ENCODE measurements at places on chromosomes 7 and 10.

DNA sequence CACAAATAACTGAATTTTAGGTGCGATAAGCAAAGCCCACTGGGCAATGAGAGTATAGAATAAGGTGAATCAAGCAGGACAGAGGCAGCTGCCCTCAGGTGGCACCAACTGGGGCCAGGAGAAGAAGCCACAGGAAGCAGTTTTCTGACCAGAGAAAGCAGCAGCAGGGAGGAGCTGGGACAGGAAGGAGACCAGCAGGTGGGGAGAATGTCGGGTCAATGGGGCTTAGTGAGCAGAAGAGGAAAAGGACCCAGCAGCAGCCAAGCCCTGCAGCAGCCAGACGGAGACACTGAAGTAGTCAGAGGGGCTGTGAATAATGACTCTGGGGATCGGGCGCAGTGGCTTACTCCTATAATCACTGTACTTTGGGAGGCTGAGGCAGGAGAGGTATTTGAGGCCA lies 209.6 kb upstream of the SH2B2 start:
- no peak for DNase-seq

DNA sequence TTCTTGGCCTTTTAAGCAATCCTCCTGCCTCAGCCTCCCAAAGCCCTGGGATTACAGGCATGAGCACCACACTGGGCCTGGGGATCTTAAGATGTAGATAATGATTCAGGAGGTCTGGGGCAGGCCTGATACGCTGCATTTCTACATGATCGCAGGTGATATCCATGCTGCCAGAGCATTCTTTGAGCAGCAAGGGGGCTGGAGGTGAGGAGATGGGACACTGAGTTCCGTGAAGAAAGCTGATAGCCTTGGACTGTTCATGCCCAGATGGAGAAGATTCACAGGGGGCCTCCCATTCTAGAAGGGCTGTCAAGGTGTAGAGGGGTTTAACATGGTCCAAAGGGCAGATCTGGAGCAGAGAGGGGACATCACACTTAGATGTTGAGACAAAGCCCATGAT lies 480.3 kb downstream of the RPS24 start:
- DNase-seq = no peak

- DNase-seq = no peak
Measured at GRCh38 chr7:1810961-1811849, 141.1 kb downstream of the ELFN1 start.

DNA sequence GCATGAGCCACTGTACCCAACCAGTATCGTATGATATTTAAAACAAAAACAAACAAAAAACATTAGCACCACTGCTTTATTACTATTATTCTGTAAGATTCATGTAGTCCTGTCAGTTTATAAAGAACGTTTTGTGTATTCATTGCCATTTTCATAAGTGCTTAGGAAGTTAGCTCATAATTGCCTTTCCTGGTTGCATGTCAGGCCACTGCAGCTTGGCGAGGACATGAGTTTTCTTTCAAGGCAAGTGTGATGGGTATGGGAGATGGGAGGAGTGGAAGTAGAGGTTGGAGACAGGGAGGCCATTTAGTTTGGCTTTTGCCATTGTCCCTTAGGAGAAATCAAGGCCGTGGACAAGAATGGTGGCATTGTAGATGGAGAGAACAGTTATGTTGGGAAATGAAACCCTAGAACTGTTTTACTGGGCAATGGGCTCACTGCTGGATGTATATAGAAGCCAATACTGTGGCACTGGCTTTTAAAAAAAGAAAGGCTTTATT lies 48.9 kb downstream of the TYW1 start:
- no peak for DNase-seq

DNA sequence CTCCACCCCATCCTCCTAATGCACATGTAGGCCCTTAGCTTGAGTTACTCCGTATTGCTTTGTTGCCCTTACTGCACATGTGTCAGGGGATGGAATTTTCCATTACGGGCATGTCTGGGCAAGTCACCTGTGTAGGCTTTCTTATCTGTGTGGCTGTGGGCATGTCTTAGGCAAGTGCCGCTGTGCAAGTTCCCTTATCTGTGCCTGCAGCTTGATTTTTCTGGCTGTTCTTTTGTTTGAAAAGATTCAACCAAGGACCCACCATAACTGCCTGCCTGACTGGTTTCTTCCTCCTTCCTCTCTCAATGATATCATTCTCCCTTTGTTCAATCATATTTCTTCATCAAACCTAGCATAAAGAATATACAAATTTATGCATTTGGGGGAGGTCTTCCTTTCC lies 88.5 kb downstream of the AKR1D1 start:
- DNase-seq = no peak

GRCh38 chr7:82444220-82444909 lies 788 bp upstream of the CACNA2D1 start:
- peak; percentile 88 for DNase-seq

GRCh38 chr10:86363184-86363832 lies 3.3 kb downstream of the GRID1 start:
- DNase-seq = peak; percentile 31

DNA sequence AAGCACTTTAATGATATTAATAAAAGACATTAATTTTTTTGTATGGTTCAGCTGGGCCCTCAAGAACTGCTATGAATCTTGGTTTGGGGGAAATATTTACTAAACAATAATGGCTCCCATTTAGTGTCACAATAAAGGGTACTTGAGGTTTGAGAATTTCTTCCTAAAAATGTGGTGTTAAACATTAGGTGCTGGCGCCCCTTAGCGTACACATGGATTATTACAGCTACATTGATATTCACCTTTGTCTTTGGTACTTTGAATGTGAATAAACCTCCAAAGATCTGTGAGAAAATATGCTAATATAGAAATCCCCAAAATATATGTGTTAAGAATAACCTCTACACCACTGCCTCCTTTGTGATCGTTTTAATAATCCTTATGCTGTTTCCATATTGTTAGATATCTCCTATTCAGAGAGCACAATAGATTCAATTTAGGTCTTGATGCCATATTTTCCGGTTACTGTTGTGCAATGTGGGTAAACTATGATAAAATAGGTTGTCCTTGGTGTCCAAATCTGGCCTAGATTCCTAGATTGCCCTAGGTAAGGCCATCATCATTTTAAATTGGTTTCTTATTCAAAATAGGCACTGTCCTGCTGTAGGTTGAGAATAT lies 161.8 kb upstream of the CACNA2D1 start:
- peak; percentile 67 for DNase-seq

DNA sequence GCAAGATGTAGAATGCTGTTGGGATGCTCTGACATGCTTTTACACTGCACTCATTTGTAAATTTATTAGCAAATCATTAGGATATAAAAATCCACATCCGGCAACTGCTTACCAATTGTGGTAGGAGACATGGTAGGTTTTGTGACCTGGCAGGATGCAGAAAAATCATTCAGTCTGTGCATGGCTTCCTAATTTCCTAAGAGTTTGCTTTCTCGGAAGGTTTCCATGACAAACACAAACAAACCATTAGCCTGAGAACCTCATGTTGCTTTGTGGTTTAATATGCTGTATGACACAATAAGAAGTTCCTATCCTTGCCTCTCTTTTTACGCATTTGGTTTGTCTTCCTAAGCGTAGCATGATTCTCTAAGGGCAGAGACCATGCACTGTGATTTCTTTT lies 14.7 kb upstream of the LMBR1 start:
- DNase-seq = no peak

DNA sequence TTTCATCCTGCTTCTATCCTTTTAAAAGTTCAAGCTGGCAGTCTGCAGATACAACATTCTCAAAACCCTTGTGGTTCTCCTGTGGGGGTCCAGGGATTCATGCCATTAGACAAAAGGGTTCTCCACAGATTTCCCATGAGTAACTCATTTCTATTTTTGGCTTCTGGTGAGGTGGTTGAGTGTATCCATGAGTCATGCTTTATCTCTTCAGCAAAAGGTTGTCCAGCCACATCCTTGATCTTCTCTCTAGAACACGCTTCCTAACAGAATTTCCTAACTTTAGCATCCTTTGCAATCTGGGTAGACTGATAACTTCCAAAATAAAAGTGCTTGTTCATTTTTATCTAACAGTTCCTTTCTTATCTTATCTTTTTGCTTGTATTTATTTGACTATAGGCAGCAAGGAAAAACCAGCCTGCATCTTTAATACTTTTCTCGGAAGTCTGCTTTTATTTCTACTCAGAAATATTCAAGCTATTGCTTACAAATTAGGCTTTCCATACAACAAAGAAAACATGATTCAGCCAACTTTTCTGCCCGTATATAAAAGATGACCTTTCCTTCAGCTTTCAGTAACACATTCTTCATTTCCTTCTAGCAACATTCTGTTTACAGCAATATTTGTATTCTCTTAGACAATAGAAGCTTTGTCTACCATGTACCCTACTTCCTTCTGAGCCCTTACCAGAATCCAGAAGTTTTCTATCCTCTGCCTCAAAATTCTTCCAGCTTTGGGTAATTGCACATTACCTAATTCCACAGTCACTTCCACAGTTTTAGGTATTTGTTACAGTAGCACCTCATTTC lies 79.3 kb upstream of the IL6 start:
- no peak for DNase-seq

DNA sequence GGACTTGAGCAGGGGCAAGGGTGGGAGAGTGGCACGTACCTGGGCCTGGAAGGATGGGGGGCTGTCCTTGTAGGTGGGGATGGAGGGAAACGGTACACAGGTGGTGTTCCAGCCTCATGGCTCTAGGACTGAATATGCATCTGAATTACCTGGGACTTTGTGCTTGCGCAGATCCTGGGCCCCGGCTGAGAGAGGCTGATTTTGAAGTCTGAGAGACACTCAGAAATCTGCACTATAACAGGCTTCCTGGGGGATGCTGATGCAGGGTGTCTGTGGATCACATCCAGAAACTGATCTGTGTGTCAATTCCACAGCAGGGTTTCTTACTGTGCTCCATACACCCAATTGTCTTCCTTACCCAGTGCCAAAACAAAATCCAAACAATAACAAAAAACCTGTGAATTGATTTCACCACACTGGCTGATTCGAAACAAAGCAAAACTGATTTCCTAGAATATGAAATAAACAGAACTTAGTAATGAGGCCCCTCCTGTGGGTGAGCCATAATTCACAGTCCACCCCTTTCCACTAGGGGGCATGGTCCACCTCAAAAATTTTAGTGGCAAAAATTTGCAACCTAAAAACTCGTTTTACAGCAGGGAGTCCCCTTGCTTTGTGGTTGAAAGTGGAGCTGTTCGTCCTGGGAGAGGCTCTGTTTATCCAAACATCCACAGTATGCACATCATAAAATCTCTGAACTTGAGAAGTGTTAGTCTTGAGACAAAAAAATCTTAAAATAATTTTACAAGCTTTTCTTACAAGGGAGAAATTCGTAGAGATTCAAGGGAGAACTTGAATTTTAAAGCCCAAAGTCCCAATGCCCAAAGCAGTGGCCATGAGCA lies 32.0 kb upstream of the PLEKHA1 start:
- peak; percentile 23 for DNase-seq

DNA sequence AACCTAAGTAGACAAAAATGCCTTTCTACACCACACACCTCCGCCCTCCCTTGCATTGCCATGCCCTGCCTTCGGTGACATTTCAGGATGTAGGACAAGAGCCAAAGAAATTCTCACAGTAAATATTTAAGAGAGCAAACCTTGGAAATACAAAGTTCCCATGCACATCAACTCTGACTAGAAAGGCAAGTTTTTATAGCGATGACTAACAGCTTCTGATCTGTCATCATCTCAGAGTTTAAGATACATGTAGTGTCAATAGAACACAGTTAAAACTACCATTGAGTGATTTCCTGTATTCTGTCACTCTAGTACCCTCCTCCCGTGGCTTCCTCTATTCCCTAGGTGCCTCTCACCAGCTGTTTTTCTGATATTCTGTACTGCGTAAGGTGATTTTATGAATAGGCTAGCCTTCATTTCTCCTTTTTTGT lies 20.7 kb downstream of the SLC16A9 start:
- DNase-seq = no peak

- no peak for DNase-seq
Measured at GRCh38 chr7:26360650-26361049, 69.0 kb downstream of the SNX10 start.

DNA sequence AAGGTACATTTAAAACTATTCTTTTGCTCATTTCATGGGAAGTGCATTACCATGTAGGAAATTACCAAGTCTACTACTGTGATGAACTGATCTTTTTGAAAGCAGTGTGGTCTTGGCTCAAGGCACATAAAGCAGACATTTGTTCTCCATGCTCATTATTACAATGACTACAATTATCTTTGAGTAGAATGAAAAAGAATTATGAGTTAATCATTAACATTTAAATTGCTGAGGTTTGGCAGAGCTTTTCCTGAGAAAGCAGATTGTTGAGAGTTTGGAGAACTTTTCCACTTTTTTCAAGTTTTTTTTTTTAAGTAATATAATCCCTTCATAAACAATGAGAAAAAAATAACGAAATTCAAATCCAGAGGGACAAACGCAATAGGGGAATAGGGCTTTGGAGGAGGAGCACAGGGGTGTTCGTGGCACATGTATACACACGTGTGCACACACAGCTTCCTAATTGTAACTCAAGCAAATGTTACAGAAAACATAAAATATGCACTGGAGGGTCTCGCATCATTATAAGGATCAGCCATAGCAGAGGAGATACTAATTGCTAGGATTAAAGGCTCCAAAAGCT lies 8.9 kb upstream of the CUBN start:
- no peak for DNase-seq

DNA sequence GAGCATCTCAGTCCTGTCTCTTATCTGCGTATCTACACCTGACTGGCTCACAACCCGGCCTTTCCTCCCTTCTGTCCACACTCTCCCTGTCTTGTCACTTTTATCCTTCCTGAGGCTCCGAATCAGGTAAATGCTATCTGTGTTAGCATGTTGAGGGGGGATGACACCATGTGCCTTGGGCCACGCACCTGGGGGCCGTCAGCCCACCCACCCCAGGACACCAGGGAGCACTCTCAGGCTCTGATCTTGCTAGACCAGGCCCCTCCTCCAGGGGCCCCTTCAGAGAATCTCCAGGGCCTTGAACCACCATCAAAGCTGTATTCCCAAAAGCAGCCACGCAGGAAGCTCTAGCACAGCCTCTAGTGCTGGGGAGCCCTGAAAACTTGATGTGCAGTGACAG lies 278.7 kb upstream of the SHH start:
- no peak for DNase-seq

DNA sequence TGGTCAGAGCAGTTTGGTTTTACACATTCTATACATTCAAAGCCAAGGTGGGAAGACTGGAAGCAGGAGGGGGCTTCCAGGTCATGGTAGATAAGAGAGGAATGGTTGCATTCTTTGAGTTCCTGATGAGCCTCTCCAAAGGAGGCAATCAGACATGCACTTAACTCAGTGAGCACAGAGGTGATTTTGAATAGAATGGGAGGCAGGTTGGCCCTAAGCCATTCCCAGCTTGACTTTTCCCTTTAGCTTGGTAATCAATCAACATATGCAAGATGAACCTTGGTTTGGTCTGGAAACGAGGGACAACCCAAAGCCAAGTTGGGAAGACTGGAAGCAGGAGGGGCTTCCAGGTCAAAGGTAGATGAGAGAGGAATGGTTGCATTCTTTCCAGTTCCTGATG lies 31.4 kb downstream of the TCERG1L start:
- DNase-seq = no peak

DNA sequence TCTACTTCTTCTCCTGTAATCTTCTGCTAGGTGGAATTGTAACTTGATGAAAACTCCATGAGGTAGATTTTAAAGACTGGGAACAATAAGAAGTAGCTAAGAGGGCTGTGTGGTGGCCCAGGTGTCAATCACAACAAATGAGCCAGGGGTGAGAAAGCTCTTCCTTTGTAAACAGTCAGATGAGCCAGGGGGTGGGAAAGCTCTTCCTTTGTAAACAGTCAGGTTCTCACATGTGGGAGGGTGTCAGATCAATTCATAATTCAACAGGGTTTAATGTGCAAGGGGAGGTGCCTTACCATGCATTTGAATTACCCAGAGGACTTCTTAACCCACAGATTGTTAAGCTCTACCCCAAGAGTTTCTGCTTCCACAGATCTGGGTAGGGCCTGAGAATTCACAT lies 312.4 kb upstream of the AUTS2 start:
- no peak for DNase-seq

GRCh38 chr7:81111358-81111757 lies 192.5 kb upstream of the SEMA3C start:
- no peak for DNase-seq

Data from NCI-H1105 (cell line).